ENCODE measurements at places on chromosomes 4 and X.

DNA sequence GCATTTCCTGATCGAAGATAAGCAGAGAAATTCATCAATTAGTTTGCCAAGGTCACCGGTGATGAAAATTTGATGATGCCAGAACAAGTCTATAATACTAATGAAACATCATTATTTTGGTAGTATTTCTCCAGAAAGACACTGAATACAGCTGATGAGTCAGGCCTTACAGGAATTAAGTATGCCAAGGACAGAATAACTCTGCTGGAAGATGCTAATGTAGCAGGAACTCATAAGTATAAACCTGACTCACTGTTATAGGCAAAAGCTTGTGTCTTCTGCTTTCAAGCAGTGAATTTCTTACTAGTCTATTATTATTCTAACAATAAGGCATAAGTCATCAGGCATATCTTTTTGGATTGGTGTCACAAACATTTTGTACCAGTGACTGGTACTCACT lies 1825.1 kb upstream of the IGFBP7 start:
- no peak overlapping the region for H3K27ac ChIP-seq
- H3K36me3 ChIP-seq, result no peaks in the 10 kb centered on the region
- H3K4me3 ChIP-seq, result no peak overlapping the region
- H3K27me3 ChIP-seq, result no peaks in the 10 kb centered on the region

DNA sequence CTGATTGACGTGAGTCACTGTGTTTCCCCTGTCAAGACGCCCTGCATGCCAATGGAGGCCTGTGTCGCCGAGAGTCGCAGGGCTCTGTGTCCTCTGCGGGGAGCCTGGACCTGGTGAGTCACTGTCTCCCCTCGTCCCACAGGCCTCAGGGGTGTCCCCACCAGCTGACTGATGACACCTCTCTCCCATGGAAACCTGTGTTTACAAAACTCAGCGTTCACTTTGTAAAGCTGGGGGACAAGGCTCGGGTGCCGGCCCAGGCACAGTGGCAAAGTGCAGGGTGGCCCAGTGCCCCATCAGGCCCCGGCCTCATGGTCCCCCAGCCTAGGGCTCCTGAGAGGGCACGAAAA lies 21.2 kb upstream of the HGFAC start:
- H3K4me1 ChIP-seq, result no peaks in the 10 kb centered on the region
- no peaks in the 10 kb centered on the region for H3K27me3 ChIP-seq
- H3K36me3 ChIP-seq, result peaks cover 80% of the 10 kb centered on the region
- no peak for DNase-seq

- no peaks in the 10 kb centered on the region for H3K36me3 ChIP-seq
- no peaks in the 10 kb centered on the region for H3K27me3 ChIP-seq
- H3K4me3 ChIP-seq, result no peak overlapping the region
- DNase-seq, result no peak
- H3K4me1 ChIP-seq, result no peaks in the 10 kb centered on the region
Observed at GRCh38 chr4:119559044-119559647, 69.5 kb downstream of the PDE5A start.

GRCh38 chr4:76882630-76883029 lies 15.3 kb downstream of the SOWAHB start:
- no peaks in the 10 kb centered on the region for H3K27me3 ChIP-seq
- no peak overlapping the region for H3K4me3 ChIP-seq
- DNase-seq, result no peak
- H3K4me1 ChIP-seq, result no peaks in the 10 kb centered on the region
- no peak overlapping the region for H3K27ac ChIP-seq

- H3K27me3 ChIP-seq, result no peaks in the 10 kb centered on the region
- H3K4me1 ChIP-seq, result no peaks in the 10 kb centered on the region
- no peak overlapping the region for H3K27ac ChIP-seq
- H3K36me3 ChIP-seq, result peaks cover 1% of the 10 kb centered on the region
- no peak for DNase-seq
Observed at GRCh38 chr4:150888217-150888616, 126.9 kb downstream of the LRBA start.

DNA sequence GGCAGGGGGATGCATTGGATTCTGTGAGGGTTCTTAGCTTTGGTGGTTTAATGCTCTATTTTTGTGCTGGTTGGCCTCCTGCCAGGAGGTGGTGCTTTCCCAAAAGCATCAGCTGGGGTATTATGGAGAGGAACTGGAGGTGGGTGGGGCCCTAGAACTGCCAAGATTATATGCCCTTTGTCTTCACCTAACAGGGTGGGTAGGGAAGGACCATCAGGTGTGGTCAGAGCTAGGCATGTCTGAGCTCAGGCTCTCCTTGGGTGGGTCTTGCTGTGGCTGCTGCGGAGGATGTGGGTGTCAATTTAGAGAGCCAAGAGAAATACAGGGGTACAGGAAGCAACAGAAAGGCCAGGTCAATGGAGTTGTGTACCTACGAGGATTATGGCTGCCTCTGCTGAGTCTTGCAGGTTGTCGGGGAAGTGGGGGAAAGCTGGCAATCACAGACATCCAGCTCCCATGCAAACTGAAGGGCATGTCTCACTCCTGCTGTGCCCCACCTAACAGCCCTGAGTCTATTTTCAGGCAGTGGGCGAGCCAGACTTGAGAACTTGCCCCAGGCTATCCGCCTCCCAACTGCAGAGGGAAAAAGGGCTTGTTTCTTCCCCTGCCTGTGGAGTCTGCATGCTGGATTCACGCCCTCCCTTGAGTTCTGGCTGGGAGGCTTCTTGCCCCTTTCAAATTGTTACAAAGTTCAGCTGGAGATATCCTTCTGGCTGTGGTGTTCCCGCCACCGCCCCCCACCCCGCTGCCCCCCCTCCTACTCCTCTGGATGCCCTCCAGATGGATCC lies 212.0 kb downstream of the COMMD8 start:
- H3K36me3 ChIP-seq, result no peaks in the 10 kb centered on the region
- no peak overlapping the region for H3K27ac ChIP-seq
- H3K4me3 ChIP-seq, result no peak overlapping the region
- H3K4me1 ChIP-seq, result peaks cover 3% of the 10 kb centered on the region
- no peak for DNase-seq
- H3K27me3 ChIP-seq, result no peaks in the 10 kb centered on the region

- DNase-seq, result no peak
- H3K27ac ChIP-seq, result no peak overlapping the region
- H3K36me3 ChIP-seq, result no peaks in the 10 kb centered on the region
- H3K4me3 ChIP-seq, result no peak overlapping the region
- no peaks in the 10 kb centered on the region for H3K27me3 ChIP-seq
- H3K4me1 ChIP-seq, result no peaks in the 10 kb centered on the region
Observed at GRCh38 chrX:123310112-123310511, 126.0 kb downstream of the GRIA3 start.

DNA sequence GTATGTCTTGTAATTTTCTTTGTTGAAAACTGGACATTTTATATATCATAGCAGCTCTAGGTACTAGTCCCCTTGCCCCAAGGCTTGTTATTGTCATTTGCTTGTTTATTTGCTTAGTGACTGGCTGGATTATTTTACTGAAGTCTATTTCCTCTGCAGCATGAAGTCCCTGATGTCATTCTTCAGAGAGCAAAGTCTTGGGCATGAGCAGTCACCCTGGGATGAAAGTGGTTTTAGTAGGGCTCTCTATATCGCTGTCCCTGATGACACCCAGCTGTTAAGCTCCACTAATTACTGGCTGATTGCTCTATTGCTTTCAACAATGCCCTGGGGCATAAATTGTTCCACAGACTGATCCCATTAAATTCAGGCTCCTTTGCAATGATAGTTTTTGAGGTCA lies 113.5 kb upstream of the USP9X start:
- H3K4me3 ChIP-seq, result no peak overlapping the region
- H3K27ac ChIP-seq, result no peak overlapping the region
- DNase-seq, result no peak
- H3K36me3 ChIP-seq, result no peaks in the 10 kb centered on the region
- H3K4me1 ChIP-seq, result no peaks in the 10 kb centered on the region

- H3K27ac ChIP-seq, result no peak overlapping the region
- DNase-seq, result no peak
- no peaks in the 10 kb centered on the region for H3K36me3 ChIP-seq
- no peaks in the 10 kb centered on the region for H3K27me3 ChIP-seq
- H3K4me1 ChIP-seq, result peaks cover 13% of the 10 kb centered on the region
- H3K4me3 ChIP-seq, result no peak overlapping the region
Observed at GRCh38 chr4:81562093-81562492, 90.4 kb upstream of the RASGEF1B start.

DNA sequence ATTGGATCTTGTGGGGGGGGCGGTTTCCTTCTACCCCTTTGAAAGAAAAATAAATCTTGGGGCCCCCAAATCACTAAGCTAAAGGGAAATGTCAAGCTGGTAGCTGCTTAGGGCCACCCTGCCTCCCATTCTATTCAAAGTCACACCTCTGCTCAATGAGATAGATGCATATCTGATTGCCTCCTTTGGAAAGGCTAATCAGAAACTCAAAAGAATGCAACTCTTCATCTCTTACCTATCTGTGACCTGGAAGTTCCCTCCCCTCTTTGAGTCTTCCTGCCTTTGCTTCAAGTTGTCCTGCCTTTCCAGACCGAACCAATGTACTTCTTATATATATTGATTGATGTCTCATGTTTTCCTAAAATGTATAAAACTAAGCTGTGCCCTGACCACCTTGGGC lies 7.0 kb downstream of the C4orf51 start:
- no peak overlapping the region for H3K4me3 ChIP-seq
- H3K27ac ChIP-seq, result no peak overlapping the region
- H3K36me3 ChIP-seq, result no peaks in the 10 kb centered on the region
- no peaks in the 10 kb centered on the region for H3K4me1 ChIP-seq
- no peak for DNase-seq

DNA sequence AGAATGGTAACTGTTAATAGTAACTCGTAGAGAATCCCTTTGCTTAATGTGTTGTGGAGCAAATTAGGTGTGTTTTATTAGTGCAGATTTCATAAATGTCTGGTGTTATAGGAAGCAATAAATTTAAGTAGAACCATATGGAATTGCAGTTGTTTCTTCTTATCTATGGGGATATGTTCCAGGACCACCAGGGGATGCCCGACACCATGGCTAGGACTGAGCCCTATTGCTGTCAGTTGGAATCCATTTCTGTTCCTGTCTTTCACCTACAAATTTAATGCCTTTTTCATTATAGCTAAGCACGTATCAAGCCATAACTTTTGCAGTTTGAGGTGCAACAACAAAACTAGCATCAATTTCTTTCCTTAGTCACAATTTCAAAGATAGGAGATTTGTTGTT lies 72.5 kb downstream of the DDIT4L start:
- no peaks in the 10 kb centered on the region for H3K4me1 ChIP-seq
- H3K27me3 ChIP-seq, result no peaks in the 10 kb centered on the region
- no peak overlapping the region for H3K27ac ChIP-seq
- no peak for DNase-seq

DNA sequence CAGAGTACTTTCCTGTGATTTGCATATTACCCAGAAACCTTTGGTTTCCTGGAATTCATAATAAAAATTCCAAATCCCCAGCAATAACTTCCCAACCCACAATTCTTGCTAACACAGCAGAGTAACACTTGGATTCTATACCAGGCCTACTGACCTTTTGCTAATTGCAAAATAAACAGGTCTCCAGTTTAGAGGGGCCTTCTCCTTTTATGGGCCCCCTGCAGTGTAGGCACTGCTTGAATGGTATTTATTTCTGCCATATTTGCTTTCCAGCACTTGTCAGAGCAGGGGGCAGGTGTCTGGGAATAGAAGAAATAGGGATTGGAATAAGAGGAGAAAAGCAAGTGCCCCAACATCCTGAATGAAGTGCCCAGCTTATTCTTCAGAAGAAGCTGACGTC lies 25.3 kb upstream of the GPC3 start:
- no peaks in the 10 kb centered on the region for H3K27me3 ChIP-seq
- no peak overlapping the region for H3K4me3 ChIP-seq
- no peak for DNase-seq
- peaks cover 2% of the 10 kb centered on the region for H3K4me1 ChIP-seq

DNA sequence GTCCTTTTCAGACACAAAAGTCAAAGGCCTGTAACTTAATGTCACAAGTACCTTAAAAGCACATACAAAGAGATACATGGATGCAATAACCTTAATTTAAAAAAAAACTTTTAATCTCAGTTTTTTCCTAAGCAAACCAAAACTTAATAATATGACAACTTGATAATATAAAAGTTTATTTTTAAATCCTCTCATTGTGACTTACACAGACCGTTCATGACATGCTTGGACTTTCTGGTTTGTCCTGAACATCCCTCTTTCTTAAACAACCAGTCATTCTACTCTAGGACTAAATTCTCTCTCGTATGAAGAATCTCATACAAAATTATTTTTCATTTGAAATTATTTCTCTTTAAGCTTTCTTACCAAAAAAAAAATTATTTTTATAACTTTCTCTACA lies 43.1 kb upstream of the CYP2U1 start:
- H3K36me3 ChIP-seq, result no peaks in the 10 kb centered on the region
- H3K27ac ChIP-seq, result no peak overlapping the region
- no peak for DNase-seq
- H3K27me3 ChIP-seq, result no peaks in the 10 kb centered on the region

DNA sequence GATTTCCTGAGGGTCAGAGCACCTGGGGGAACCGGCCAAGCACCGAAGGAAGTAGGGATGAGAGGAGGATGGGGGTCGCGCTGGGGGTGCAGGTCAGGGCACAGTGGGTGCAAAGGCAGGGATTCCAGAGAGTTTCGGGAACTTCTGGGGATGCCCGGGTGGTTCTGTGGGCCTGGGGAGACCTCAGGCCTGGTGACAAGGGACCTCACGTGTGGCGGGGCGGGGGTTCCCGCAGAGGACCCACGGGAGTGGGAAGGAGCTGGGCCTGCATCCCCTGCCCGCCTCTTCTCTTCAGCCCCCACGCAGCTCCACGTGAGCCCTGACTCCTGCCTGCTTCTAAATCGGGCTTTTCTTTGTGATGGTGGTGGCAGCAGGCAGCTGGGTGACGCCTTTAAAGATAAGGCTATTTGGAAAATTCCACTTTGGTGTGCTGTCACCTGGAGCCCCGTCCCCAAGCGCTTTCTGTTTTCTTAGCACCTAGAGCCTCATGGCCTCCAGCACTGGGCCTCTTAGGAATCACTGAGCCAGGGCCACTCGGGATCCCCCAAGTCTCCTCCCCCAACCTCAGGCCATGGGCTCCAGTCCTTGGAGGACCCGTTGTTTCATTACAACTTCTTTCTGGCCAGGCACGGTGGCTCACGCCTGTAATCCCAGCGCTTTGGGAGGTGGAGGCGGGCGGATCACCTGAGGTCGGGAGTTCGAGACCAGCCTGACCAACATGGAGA lies 7.1 kb upstream of the TBC1D14 start:
- H3K27me3 ChIP-seq, result no peaks in the 10 kb centered on the region
- no peaks in the 10 kb centered on the region for H3K36me3 ChIP-seq
- DNase-seq, result no peak
- no peak overlapping the region for H3K4me3 ChIP-seq

- no peak overlapping the region for H3K4me3 ChIP-seq
- no peaks in the 10 kb centered on the region for H3K36me3 ChIP-seq
- H3K27ac ChIP-seq, result no peak overlapping the region
- DNase-seq, result no peak
- no peaks in the 10 kb centered on the region for H3K27me3 ChIP-seq
Observed at GRCh38 chrX:23134136-23134535, 134.4 kb downstream of the DDX53 start.

- no peak overlapping the region for H3K4me3 ChIP-seq
- no peak overlapping the region for H3K27ac ChIP-seq
- H3K36me3 ChIP-seq, result no peaks in the 10 kb centered on the region
- no peak for DNase-seq
Observed at GRCh38 chr4:19438233-19438632, 813.5 kb upstream of the SLIT2 start.

GRCh38 chrX:46298821-46299220 lies 246.4 kb downstream of the ZNF674 start:
- no peaks in the 10 kb centered on the region for H3K27me3 ChIP-seq
- DNase-seq, result no peak
- H3K4me3 ChIP-seq, result no peak overlapping the region
- no peaks in the 10 kb centered on the region for H3K36me3 ChIP-seq

All from suprapubic skin (tissue), 4 donors.